Astrocyte of the spinal cord (primary cell): ENCODE measurements at places on chromosomes 16 and 17.

GRCh38 chr16:48156790-48157209 lies 1.0 kb upstream of the ABCC12 start:
- DNase-seq, result peak; percentile 86

DNA sequence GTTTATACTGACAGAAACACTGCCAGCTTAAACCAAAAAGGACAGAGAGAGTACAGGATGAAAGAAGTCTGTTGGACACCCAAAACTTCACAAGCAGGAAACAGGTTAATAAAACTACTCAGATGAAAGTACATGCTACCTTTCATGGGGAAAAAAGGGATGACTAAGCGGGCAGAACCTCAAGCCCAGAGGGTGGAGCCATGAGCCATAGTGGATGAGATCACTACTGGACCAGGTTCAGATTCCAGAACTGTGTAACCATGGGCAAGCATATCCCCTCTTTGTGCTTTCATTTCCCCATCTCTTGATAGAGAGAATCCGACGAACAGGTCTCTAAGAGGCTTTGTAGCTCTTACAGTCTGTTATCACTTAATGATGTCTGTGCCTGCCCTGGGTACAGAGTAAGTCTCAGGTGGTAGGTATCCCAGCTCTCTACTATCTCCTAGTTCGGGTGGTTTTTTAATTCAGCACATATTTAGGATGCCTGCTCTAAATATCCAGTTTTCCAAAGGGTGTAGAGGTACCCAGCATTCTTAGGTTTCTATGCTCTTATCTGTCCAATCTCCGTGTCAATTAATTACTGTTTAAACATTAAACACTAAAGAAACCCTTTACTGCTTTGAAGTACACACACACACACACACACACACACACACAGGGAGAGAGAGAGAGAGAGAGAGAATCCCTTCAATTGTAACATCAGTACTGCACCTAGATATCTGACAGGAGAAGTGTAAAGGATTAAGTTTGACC lies 206.7 kb downstream of the ZNF423 start:
- DNase-seq, result peak; percentile 73

GRCh38 chr17:21292867-21293830 lies 8.6 kb downstream of the MAP2K3 start:
- DNase-seq, result no peak

DNA sequence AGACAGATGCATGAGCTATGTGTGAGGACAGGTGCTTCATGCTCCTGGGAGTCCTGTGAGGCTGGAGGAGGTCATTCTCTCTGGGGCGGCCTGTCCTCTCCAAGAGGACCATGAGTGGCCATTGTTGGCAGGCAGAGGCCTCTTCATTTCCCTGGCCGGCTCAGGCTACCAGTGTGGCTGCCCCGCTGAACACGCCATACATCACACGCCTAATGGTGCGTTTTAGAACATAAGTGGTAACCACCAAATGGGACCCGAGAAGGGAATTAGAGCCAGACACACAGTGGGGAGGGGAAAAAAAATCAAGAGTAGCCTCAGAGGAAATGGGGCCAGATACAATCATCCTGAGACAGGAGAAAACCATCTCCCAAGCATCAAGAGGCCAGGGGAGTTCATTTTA lies 140.0 kb downstream of the SPACA3 start:
- no peak for DNase-seq

DNA sequence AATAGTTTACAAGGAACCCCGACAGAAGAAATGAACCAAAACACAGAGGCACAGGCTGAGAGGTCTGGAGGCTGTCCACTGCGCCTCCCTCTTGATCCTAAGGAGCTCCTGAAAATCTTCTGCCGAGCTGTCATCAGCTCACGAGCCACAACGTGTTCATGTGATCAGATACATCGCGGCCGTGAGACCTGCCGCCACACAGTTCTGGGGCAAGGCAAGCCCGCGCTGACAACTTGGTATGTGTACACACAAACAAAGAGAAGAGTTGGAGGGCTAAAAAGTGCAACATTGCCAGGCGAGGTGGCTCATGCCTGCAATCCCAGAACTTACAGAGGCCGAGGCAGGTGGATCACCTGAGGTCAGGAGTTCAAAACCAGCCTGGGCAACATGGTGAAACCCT lies 7.6 kb downstream of the EXOC7 start:
- no peak for DNase-seq

GRCh38 chr16:28213396-28213795 lies 1.6 kb upstream of the XPO6 start:
- DNase-seq, result no peak

DNA sequence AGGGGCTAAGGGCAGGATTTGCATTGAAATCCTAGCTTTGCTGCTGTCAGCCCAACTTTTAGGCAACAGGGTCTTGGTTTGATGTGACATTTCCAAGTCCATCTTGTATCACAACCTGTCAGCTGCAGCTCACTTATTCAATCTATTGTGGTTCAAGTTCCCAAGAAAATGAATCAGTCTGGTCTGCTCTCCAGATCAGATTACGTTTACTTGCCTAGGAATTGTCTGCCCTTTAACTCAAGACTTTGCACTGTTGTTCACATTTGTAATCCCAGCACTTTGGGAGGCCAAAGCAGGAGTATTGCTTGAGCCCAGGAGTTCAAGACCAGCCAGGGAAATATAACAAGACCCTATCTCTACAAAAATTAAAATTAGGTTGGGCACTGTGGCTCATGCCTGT lies 10.0 kb downstream of the STX4 start:
- DNase-seq, result no peak

- DNase-seq, result no peak
Measured at GRCh38 chr17:9032151-9032550, 10.8 kb downstream of the NTN1 start.

DNA sequence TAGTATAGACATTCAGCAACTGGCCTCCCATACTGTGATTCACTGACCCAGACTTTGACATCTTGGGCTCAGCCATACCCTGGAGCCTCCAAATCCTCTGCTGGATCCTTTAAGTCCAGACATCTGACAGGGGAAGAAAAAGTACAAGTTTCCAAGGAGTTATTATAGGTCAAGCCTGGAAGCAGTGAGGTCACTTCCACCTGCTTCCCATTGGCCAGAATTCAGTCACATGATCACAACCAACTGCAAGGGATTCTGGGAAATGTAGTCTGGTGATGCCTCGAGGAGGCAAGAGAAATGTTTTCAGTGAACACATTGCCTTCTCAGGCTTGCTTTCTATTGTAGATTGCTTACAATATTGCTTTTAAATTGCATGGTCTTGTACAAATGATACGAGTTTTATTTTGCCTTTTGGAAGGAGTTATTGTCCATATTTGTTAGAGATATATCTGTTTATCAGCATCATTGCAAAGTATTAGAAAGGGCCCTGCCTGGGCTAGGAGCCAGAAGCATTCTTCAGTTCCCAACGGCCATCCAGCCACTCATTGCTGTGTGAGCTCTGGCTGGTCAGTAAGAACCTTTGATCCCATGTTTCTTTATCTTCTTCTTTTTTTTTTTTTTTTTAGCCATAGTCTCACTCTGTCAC lies 696.9 kb downstream of the WWOX start:
- DNase-seq, result no peak

DNA sequence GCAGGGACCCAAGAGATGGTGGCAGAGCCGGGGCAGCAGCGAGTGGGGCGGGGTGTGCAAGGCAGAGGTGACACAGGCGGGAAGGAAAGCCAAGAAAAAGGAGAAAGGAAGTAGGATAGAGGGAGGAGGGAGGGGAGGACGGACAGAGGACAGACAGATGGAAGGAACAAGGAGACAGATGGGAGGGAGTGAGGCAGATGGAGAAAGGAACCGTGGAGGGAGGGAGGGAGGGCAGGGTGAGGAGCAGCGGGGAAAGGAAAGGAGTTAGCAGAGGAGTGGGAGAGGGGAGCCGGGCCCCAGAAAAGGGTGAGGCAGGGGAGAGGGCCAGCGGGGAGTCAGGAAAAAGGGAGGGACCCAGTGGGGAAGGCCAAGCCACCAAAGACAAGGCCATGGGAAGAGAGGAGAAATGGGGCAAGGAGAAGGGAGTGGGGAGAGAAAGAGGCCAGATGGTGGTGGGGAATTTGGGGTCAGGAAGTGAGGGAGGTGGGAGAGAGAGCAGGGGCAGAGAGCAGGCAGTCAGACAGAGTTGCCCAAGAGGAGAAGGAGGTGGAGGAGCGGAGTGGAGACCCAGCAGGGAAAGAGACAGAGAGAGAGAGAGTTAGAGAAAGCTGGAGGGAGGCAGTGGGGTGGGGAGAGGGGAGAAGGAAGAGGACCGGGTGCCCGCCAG lies 13.2 kb upstream of the ASGR1 start:
- DNase-seq, result no peak

DNA sequence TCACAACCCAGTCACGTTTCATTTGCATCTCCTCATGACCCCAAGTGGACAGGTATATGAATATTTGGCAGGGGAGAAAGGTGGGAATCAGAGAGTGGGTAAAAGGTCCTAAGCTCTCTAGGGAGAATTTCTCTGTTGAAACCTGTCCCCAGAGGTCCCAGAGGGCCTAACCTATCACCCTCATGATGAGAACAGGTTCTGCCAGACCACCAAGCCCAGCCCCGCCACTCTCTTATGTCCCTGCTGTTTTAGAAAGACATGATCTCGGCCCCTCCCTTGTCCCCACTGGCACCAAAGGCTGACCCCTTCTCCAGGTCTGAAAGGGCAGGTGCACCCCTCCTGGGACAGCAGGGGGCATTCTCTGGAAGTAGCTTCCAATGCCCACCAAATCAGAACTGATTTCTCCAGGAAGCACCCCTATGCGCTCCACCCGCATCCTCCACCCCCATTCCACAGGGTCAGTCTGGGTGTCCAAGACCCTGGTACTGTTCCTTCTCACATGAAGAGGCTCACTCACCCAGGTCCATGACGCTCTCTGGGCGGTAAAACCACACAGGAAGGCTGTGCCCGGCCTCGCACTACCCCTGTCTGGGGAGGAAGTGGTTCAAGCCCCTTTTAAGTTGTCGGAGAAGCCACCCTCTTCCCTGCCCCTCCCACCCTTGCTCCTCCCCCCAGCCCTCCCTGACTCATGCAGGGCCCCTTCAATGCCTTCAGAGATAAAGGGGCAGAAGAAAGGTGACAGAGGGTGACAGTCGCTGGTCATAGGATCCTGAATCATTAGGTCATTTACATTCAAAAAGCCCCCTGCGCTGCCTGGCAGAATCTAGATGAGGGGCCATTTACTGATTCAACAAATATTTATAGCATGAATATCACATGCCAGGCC lies at the start of gene CCR7:
Gene CCR7, minus strand, starts transcription at position 590 of the 886 bp plus-strand sequence. Its CDS starts 63 bp downstream, at position 527.
- DNase-seq, result no peak

- DNase-seq, result peak; percentile 47
Measured at GRCh38 chr17:12545877-12546513, 119.7 kb upstream of the MYOCD start.

DNA sequence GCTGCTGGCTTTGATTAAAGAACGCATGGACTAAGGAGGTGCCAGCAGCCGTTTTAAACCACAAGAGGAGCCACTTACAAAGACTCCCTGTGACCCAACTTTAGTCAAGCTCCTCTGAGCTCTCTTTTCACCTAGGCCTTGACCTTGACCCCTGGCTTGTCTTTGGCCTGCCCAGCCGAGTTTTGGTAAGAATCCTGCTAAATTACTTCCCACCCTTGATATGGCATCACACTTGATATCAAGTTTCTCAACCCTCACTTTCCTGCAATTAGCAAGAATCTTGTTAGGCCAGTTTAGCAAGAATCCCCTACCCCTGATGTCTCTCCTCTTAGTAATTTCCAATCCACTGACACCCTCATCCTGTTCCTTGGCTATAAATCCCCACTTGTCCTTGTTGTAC lies 232.8 kb upstream of the SALL1 start:
- DNase-seq, result no peak

- DNase-seq, result no peak
Measured at GRCh38 chr17:2852729-2853282, 56.6 kb downstream of the RAP1GAP2 start.

GRCh38 chr16:600781-601180 lies 10.9 kb downstream of the RAB40C start:
- DNase-seq, result no peak

- DNase-seq, result no peak
Measured at GRCh38 chr17:44121997-44122815, 1.2 kb downstream of the HDAC5 start.

GRCh38 chr17:34613064-34614019 lies 34.0 kb downstream of the TMEM132E start:
- no peak for DNase-seq

DNA sequence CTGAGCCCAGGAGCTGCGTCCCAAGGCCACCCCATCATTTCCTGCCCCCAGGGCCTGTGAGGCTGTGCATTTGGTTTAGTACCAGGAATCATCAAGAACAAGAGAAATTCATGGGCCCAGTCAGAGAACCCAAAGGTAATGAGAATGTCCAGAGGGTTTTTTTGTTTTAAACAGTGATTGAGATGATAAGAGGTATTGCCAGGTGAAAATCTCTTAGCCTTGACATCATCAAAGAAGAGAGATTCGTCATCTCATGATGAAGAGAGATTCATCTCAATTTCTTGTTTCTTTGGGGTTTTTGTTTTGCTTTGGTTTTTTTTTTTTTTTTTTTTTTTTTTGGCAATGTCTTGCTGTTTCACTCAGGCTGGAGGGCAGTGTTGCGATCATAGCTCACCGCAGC lies 170.6 kb upstream of the CACNG5 start:
- no peak for DNase-seq

DNA sequence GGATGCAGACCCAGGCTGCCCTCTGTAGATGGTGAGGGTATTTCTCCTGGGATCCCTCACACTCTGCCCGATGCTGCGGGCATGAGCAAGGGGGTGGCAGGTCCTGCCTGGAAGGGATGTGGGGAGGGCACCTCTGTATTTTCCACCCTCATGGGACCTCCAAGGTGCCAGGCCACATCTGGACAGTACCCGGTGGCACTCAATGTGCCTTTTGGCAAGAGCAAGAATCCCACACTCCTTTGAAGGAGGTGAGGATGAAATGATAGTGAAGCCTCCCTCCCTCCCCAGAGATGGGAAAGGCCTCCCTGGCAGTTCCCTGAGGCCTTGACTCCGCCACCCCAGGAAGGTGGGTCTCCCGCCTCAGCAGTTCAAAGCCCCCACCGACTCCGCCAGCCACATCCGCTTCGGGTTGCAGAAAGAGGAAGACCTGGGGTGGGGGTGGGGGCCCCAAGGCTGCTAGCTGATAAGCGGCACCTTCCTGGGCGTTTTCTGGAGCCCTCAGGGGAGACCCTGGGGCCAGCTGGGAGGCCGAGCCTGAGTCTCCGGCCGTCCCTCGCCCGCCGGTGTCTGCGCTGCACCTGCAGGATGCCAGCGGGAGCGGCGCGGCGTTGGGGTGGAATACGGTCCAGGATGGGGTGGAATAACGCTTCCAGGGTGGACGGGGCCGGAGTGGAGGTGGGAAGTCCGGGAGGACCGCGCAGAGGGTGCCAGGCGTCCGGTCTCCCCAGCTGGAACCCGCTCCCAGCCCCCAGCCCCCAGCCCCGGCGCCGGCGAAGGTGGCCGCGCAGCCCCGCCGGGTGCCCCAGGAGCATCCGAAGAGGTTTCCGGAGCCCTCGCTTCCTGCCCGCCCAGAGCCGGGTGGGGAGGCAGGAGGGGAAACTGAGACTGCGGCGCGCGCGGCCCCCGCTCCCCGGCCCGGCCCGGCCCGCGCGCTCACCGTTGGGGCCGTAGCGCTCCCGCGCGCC lies 718 bp downstream of the ATP2A3 start:
- no peak for DNase-seq

GRCh38 chr17:37359682-37360188 lies 16.1 kb upstream of the C17orf78 start:
- DNase-seq, result no peak
